Fibroblast of the aortic adventitia (primary cell): ENCODE measurements at places on chromosomes 4 and X.

DNA sequence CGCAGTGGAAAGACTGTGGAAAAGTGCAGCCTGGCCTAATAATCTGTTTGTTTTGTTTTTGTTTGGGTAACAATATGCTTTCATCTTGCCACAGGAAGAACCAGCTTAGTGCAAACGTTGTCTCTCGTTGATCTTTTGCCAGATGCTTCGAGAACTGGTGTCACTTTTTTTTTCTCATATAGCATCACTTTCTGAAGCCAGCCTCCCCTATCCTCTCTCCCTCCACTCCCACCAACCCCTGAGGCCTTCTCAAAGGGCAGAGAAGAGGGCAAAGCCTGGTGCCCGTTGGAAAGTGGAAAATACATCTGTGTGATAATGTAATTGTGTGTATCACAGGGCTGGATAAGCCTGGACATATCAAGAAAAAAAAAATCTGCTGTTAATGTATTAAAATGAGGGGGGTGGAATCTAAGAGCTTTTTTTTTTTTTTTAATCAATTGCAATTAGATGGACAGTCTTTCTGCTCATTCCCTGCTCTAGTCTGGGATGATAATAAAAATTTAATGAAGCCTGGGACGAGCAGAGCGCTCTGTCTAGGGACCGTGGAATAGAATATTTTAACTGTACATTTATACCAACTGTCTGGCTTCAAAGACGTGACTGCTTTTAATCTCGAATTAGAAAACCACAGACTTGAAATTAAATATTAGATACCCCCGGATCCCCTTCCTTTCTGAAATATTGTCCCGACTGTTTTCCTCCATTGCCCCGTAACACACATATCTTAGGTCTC lies 8.1 kb downstream of the POU4F2 start:
- DNase-seq, result no peak

- peak; percentile 74 for DNase-seq
Measured at GRCh38 chrX:31546126-31546525, 474.3 kb upstream of the FTHL17 start.

DNA sequence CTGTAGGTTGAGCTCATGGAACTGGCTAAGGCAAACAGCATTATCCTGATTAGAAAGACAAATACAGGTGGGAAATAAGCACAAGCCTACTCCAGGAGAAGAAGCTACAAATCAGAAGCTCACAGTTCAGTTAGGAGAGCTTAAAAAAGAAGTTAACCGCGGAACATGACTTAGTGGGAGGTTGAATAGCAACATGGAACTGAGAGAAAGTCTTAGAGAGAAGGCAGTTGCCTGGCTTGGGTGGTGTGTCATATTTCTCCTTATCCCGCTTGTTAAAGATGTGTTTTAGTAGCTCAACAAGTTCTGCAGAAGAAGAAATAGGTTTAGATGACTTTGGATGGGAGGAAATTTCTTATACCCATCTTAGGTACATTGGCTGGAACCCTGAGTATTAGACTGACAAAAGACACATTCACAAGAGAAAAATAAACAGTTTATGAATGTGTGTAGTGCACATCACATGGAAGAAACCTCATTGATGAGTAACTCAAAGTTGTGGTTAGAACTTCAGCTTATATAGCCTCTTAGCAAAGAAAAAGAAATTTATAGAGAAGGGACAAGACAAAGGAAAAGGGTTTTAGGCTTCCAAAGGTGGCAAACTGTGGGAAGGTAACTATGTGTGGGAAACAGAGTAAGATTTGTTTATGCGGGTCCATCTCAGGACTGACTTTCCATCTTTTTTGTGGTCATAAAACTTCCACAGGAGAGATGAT lies 37.4 kb upstream of the RXFP1 start:
- DNase-seq, result no peak

DNA sequence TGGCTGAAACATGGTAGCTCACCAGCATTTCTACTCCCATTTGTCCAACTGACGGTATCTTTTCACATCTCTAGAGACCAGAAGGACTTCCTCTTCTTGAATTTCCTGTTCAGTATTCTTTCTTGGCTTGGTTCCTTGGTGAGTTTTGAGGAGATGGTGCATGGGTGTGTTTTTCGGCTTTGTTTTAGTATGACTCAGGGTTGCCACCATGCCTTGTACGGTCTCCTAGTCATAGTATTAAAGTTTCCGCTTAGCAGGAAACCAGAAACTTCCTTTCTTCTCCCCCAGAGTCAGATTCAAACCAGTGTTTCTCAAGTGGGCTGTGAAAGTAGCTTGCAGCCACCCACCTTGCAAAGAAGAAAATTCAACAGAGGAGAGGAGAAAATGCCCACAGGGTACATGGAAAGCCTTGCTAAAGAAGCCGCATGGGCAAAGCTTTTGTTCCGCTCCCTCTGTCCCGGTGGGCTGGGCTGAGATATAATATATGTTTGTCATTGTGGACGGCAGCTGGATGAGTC lies 5.7 kb downstream of the CD99 start:
- DNase-seq, result peak; percentile 86

- peak; percentile 56 for DNase-seq
Measured at GRCh38 chrX:48715072-48715471, 18.5 kb downstream of the SUV39H1 start.
